MG63 (cell line): ENCODE measurements at places on chromosomes 7 and 10. TPM values are rescaled to one million over a fixed set of nuclear protein-coding genes. Genes with fewer than 3 reads are reported as not detected.

DNA sequence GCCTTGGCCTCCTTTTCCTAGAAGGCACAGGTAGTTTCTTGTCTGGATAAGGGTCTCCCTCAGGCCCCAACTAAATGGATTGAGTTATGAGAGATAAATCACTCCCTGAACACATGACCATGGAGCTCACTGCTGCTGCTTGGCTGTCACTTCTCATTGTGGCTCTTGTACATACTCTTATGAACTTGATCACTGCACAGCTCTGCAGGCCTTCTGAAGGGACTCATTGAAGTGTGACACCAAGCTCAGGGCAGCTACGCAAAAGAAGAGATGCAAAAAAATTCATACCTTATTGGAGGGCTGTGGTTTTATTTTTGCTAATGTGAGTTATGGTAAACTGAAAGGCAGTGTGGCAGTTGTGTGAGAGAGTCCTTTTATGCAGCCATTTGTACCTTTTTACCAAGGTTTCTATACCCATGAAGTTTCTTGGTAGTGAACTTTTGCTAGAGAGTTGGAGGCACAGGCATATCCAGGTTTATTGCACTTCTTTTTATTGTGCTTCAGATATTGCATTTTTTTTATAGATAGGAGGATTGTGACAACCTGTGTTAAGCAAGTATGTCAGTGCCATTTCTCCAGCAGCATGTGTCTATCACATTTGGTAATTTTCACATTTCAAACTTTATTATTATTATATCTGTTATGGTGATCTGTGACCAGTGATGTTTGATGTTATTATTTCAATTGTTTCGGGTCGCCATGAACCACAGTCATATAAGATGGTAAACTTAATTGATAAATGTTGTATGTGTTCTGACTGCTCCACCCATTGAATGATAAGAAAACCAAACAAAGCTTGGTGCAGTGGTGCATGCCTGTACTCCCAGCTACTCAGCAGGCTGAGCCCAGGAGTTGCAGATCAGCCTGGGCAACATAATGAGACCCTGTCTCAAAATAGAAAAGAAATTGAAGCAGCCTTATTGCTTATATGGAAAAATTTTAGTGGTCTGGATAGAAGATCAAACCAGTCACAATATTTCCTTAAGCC is 100.6 kb downstream of the LRRC4 start:
- no peak for DNase-seq

Gene HPSE2
- not detected in 2 replicates for total RNA-seq

Gene MMP21
- total RNA-seq = not detected in 2 replicates

Gene CYP2C8
- not detected in 2 replicates for total RNA-seq

GRCh38 chr10:110009736-110010475 is 2.1 kb downstream of the ADD3 start:
- DNase-seq = no peak
